ENCODE measurements at places on chromosomes 7 and 10.
A peak's percentile ranks its signal among the peaks of the same experiment; 100 is the strongest.

DNA sequence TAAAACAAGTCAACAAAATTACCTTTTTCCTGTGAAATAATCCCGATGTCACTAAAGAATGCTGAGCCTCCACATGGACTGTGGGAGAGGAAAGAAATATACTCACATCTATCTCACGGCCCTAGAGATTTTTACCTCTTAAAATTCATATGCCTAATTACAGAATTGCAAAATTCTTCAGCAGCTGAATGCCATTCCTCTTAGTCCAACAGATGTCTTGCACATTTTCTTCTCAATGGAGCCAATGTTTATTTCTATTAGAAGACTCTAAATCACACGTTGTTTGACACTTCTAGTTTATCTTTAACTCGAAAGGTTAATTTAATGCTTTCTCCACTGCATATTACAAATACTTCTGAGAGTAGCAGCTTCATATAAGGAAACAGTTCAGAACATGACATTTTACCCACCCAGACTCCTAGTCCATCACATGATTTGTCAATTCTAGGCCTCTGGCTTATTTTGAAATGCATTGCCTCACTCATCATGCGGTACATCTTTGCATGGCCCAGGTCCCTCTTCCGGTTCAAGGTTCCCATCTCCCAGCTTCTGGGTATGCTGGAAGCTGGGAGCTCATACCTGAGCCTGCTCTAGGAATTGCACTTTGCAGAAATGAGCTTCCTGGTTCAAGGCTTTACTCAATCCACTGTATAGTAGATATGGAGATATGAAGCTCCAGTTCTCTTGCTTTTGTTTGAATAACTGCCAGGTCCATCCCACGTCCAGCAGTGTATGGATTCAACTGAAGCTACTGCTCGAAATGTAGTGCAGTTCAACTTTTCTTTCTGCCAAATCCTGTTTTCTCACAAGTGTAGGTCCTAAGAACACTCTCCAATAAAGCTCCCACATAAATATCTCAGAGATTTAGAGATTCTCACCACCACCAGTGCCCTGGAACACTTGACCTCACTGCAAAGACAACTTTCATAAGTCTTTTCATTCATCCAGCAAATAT lies 306.2 kb downstream of the GPR37 start:
- DNase-seq: no peak

- DNase-seq: no peak
These were observed 127.5 kb downstream of the ABCA13 start for GRCh38 chr7:48298779-48299178.

DNA sequence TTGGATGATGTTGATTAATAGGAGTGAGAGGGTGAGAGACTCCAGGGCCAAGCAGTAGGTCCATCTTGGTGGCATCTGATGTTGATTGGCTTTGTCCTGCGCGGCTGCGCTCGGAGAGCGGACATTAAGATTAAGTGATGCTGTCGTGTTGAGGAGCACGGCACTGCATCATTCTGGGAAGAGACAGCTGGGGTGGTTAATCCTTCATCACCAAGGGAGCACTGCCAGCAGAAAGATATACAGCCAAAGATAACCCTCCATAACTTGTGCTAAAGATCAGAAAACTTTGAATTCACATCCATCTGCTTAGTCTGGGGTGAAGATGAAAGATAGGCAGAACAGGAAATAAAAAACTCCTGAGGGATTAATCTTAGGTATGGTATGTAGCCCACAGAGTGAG lies 208.3 kb downstream of the LRMDA start:
- no peak for DNase-seq

DNA sequence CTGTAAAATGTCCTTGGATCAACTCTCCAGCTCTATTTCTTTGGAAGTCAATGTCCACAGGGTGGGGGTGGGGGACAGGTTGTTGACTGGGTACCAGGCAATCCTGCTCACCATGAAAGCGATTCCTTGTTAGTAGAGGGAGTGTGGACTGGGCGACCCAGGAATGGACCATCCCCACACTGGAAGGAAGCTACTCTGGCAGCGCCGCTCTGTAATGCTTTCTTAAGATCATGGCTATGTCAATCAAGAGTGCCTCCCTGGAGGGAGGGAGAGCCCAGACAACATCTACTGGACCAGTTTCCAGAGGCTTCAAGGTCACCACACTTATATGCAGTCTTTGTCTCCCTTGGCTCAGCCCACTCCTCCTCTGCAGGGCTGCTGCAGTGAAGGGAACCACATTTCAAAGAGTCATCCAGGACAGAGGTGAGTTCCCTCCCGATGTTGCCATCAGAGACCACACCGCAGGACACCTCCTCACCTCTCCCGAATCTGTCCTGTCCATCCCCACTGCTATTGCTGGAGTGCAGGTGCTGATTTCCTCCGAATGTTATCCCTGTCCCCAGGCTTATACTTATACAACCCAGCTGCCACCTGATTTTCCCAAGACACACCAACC lies 6.9 kb downstream of the GIMAP5 start:
- DNase-seq: no peak

- DNase-seq: no peak
These were observed 21.1 kb downstream of the FAM53B start for GRCh38 chr10:124722798-124723783.

- DNase-seq: no peak
These were observed 7.6 kb downstream of the ARL5B start for GRCh38 chr10:18666810-18667209.

DNA sequence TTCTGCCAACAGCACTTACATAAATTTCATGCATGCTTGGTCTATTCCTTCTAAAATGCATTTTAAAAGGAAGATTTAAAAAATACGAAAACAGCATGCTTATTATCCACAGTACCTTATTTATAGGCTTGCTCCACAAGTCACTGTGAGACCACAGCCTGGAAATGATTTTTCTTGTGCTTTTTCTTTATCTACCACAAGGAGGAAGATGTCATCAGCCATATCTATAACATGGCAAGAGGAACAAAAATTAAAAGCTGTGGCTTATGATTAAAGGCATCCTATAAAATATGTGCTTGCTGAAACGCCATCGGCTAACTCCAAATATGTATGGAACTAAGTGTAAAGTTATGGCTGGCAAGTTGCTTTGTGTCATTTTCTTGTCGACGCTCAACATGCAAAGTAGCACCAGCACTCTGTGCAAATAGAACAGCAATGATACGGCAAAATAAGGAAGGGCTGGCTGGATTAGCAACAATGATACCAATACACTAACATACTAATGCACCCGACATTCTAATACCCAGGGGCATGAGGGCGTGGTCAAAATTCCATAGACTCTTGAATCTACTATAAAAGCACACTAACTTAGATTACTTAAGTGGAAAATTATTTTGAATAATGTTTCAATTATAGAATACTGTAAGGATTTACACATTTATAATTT lies 41.2 kb upstream of the AKR1E2 start:
- DNase-seq: no peak

GRCh38 chr10:46545861-46546590 lies 10.4 kb downstream of the GPRIN2 start:
- peak; percentile 33 for DNase-seq

DNA sequence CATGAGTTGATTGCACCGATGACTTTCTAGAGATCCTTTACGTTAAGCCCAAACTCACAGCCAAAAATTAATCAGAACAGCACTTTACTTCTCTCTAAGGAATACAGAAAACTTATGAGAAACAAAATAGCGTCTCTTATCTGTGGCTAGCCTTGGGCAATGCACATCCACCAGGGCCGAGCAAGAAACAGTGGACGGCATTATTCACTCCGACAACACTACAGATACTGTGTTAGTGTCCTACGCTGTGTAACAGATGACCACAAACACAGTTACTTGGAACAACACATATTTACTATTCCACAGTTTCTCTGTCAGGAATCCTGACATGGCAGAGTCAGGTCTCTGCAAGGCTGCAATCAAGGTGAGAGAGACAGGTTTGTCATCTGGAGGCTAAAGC lies 598.3 kb upstream of the ADARB2 start:
- DNase-seq: no peak

- DNase-seq: no peak
These were observed 869.0 kb downstream of the NXPH1 start for GRCh38 chr7:9302436-9302835.

- DNase-seq: no peak
These were observed 8.3 kb upstream of the HYAL4 start for GRCh38 chr7:123836656-123837055.

DNA sequence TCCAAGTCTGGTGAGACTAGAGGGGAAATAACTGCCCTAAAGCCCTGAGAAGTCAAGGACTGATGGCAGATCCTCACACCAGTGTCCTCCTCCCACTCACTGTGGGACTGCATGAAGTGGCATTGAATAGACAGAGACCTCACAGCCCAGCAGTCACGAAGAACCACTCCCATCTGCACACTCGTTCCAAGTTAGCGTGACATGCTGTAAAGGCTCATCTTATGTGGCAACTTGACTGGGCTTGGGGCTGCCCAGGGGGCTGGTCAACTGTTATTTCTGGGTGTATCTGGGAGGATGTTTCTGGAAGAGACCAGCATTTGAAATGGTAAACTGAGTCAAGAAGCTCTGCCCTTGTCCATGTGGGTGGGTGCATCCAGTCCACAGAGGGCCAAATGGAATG lies 104.7 kb downstream of the ADARB2 start:
- DNase-seq: no peak

DNA sequence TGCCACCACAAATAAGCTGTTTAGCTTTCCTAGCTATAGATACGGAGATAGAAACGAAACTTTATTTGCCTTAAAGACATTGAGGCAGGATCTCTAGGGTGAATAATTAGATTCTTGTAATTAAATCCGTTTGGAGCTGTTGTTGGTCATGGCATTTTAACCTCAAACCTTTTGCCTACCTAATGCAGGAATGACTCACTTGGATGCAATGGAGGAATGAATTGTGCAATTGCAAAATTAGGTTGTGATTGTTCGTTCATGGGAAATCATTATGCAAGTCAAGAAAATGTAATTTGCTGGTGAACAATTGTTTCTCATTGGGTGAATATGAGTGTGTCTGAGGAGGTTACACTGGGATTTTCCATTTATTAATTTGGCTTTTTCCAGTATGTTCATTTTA lies 703.5 kb downstream of the GATA3 start:
- DNase-seq: no peak

- no peak for DNase-seq
These were observed 103.9 kb downstream of the PPP1R9A start for GRCh38 chr7:95011146-95011928.

GRCh38 chr7:38169847-38170246 lies 8.2 kb upstream of the STARD3NL start:
- DNase-seq: no peak

DNA sequence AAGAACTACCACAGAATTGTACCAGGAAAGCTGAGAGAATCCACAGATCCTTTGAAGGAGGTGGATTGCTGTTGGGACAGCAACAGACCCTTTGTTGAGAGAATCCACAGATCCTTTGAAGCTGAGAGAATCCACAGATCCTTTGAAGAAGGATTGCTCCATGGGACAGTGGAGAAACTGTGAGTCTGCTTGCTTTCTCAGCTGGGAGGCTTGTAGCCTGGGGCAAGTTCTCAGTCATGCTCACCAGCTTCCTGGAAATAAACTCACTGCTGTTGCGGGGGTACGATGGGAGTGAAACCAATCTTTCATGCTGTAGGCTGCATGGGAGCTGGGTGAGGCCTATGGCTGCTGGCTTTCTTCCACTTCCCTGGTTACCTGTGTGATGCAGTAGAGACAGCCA lies 106.3 kb downstream of the C7orf25 start:
- DNase-seq: no peak

DNA sequence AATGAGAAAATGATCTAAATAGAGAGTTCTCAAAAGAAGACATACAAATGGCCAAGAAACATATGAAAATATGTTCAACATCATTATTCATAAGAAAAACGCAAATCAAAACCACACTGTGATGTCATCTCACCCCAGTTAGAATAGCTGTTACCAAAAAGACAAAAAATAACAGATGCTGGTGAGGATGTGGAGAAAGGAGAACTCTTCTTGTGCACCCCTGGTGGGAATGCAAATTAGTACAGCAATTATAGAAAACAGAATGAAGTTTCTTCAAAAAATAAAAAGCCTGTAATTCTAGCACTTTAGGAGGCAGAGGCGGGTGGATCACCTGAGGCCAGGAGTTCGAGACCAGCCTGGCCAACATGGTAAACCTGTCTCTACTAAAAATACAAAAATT lies 199.3 kb downstream of the PARD3 start:
- DNase-seq: no peak

DNA sequence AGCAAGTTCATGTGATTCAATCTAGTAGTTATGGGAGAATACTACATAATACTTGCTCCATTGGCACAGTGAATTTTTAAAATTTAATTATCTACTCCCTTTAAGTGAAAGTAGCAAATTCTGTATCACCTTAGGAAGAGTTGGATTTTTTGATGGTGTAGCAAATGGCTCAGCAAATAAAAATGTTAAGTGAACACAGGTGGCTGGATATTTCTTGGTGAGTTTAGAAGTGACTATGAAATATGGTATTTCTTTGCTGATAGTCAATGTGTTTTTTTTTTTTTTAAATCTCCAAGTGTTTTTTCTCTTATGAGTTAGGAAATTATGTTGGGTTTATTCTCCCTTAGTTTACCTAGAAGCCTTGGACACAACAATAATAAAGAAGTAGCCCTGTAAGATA lies 67.8 kb downstream of the CREM start:
- DNase-seq: no peak

DNA sequence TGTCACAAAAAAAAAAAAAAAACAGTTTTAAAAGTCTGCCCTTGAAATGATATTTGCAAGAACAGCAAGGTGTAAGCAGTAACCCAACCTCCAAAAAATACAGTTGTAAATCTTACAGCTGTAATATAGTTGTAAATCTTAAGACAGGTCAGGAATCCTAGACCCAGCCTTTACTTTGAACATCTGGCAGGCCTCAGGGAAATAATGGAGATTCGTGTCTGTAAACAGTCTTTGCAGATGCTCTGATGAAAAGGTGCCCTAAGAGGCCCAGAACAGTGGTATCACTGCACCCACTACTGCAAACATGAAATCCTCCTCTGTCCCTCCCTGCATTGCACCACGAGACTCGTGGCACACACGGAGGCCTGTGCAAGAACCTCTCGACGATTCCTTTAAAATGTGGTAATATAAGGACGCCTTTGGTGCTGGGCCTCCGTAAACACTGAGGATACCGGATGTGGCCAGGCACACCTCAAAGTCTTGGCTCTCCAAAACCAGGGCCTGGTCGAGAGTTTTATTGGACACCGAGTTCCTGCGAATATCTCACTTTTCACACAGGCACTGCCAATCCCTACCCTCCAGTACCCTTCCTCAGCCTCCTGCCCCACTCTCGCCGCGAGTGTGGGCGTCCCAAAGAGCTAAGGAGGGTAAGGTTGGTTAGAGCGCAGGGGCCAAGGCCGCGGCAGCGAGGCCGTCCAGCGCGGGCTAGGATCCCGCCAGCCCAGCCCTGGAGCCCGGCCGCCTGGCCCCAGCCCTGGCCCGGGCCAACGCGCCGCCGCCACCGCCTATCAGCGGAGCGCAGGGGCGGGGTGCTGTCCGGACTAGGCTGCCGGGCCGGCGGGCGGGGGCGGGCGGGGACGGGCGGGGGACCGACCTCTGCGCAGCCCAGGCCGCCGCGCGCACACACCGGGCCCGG lies at the start of gene REEP3:
REEP3 (plus strand) TSS at position 902 of the 916 bp plus-strand sequence. CDS start 145 bp downstream, outside the sequence.
- DNase-seq: peak; percentile 91

DNA sequence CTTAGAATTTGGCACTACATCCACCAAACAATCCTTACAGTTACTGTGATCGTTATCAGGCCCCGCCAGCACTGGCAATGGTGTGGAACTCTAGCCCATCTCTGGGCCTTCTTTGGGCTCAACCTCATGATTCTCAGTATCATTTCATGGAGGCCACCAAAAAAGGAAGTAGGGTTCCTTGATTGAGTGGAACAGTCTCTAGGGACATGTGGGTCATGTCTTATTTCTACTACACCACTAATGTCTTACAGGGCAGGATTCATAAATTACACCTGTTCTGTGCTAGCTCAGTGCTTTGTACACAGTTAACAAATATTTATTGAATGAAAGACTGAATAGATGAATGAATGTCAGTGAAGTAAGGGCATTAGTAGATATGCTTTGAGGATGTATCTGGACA lies 53.9 kb downstream of the AP3M1 start:
- no peak for DNase-seq

Measured in SK-N-SH (cell line).